ENCODE measurements at places on chromosomes 16 and 17. TPM values are rescaled to one million over a fixed set of nuclear protein-coding genes. Genes with fewer than 3 reads are reported as not detected.
A peak's percentile ranks its signal among the peaks of the same experiment; 100 is the strongest.

The KRT33A gene
- polyA plus RNA-seq = not detected

DNA sequence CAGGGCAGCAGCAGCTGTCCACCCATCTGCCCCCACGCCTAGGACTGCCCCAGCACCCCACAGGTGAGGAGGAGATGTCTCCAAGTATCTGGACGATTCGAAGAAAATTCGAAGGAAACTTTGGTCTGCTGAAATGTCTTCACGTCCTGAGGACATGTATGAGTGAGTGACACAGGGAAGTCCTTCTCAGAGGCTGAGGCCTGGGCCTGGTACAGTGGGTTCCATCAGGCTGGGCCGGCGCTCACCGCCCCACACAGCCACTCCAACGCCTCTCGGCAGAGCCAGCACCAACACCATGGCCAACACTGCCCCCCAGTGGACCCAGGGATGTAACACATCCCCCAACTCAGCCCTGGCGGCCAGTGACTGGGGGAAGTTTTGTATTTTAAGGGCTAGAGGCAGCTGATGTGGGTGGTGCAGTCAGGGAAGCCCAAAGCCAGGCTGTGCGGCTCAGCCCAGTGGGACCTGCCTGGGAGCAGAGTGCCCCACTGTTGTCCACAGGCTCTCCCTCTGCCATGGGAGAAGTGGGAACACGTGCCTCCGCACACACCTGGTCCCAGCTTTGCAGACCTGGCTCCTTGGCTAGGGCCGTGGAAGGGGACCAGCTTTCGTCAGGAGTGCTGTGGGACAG, 55.8 kb upstream of the FASN start:
- H3K4me3 ChIP-seq = no peak overlapping the region
- peak; percentile 55 for DNase-seq
- no peaks in the 10 kb centered on the region for H3K4me1 ChIP-seq
- H3K27ac ChIP-seq = no peak overlapping the region
- no peaks in the 10 kb centered on the region for H3K27me3 ChIP-seq

- no peak for DNase-seq
- no peaks in the 10 kb centered on the region for H3K4me1 ChIP-seq
- peaks cover 60% of the 10 kb centered on the region for H3K36me3 ChIP-seq
- H3K4me3 ChIP-seq = no peak overlapping the region
- no peak overlapping the region for H3K27ac ChIP-seq
These were observed 15.8 kb upstream of the CLEC18A start for GRCh38 chr16:69935278-69935711.

DNA sequence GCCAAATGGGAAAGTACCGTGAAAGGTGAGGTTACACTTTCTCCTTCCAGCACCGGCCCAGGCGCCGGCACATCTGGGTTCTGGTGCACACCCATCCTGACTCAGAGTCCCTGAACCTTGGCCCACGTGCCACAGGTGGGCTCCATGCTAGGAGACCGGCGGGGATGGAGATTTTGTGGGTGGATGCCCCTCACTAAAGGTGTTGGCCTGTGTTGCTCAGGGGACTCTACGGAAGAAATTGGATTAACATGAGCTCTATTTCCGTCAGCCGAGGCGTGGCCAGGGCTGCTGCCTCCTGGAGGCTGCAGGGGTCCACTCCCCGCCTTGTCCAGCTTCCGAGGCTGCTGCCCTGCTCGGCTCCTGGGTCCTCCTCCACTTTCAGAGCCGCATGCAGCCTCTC, 30.8 kb downstream of the FBXO31 start:
- no peak for DNase-seq
- no peak overlapping the region for H3K27ac ChIP-seq
- peaks cover 4% of the 10 kb centered on the region for H3K4me1 ChIP-seq
- no peak overlapping the region for H3K4me3 ChIP-seq

The TBC1D3E gene
- polyA plus RNA-seq = not detected

GRCh38 chr16:56518425-56518824, 1.4 kb downstream of the BBS2 start:
- H3K36me3 ChIP-seq = no peaks in the 10 kb centered on the region
- no peak overlapping the region for H3K4me3 ChIP-seq
- no peak overlapping the region for H3K27ac ChIP-seq

GRCh38 chr17:30922235-30923030, 688 bp downstream of the ADAP2 start:
- H3K4me1 ChIP-seq = peaks cover 5% of the 10 kb centered on the region
- DNase-seq = no peak
- peak overlapping the region; percentile 1 for H3K4me3 ChIP-seq
- H3K27me3 ChIP-seq = peaks cover 13% of the 10 kb centered on the region

DNA sequence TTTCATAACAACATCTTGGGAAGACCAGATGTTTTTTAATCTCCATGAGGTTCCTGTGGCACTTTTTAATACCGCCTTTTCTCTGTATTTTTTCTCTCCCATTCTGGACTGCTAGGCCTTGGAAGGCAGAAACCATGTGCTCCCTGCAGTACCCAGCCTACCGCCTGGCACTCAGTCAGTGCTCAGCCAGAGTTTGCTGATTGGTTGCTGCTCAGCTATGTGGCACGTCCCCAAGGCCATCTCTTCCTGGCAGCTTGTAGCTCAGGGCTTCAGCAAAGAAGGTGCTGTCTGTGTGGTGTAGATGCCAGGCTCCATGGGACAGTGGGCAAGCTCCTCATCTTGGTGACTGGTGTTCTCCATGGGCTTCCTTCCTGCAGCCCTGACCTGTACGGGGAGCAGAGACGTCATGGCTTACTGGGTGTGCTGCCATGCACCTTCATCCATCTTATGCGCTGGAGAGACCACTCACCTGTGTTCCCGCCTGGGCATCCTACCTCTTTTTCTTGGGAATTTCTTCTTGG, 86.7 kb downstream of the CLEC16A start:
- H3K4me3 ChIP-seq = no peak overlapping the region
- no peaks in the 10 kb centered on the region for H3K27me3 ChIP-seq
- DNase-seq = no peak
- peak overlapping the region; percentile 77 for H3K27ac ChIP-seq
- H3K36me3 ChIP-seq = peaks cover 22% of the 10 kb centered on the region

- H3K36me3 ChIP-seq = peaks cover 15% of the 10 kb centered on the region
- peak; percentile 94 for DNase-seq
- peak overlapping the region; percentile 71 for H3K27ac ChIP-seq
- peak overlapping the region; percentile 85 for H3K4me3 ChIP-seq
- peaks cover 8% of the 10 kb centered on the region for H3K4me1 ChIP-seq
- no peaks in the 10 kb centered on the region for H3K27me3 ChIP-seq
These were observed 1.5 kb upstream of the SRCAP start for GRCh38 chr16:30697264-30698138.

The CMTM3 gene
- 35.5 TPM for polyA plus RNA-seq

DNA sequence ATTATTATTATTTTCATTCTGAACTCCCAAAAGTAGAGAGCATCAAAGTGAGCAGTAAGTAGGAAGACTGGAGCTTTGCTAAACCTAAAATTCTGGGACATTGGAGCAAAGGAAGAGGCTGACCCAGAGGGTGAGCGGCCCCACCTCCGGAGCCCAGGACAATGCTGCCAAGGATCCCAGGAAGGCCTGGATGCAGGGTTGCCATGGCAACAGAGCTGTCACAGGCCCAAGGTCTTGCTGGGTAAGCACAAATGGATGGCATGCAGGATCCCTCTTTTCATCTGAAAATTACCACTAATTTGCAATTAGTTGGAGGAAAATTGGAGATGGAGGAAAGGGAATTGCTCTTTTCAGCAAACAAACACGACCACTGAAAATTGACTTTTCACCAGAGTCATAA, 457.9 kb upstream of the CDH5 start:
- peaks cover 21% of the 10 kb centered on the region for H3K27me3 ChIP-seq
- H3K4me1 ChIP-seq = no peaks in the 10 kb centered on the region
- DNase-seq = no peak
- H3K4me3 ChIP-seq = no peak overlapping the region
- H3K36me3 ChIP-seq = no peaks in the 10 kb centered on the region

The GNGT2 gene
- polyA plus RNA-seq = 0.65 TPM

GRCh38 chr16:82043680-82044584, 8.9 kb downstream of the HSD17B2 start:
- no peaks in the 10 kb centered on the region for H3K27me3 ChIP-seq
- peaks cover 14% of the 10 kb centered on the region for H3K4me1 ChIP-seq
- peak; percentile 75 for DNase-seq
- H3K36me3 ChIP-seq = no peaks in the 10 kb centered on the region

DNA sequence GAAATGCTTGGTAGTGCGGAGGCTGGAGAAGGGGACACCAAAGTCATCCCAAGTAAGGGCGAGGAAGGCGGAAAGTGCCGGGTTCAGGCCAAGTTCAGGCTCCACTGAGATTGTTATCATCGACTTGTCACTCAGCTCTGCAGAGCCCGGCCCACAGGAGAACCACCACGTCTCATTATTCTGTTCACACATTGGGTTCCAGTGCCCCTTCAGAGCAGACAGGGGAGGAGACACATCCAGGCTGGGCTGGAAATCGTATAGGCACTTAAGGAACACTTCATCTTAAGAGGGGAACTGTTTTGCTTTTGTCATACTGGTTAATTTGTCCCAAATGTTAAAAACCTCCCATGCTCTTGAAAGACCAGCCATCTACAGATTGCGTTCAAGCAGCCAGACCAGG, 118.3 kb upstream of the ADAMTS18 start:
- H3K27me3 ChIP-seq = no peaks in the 10 kb centered on the region
- H3K27ac ChIP-seq = no peak overlapping the region
- H3K4me3 ChIP-seq = no peak overlapping the region
- DNase-seq = no peak
- H3K4me1 ChIP-seq = no peaks in the 10 kb centered on the region

DNA sequence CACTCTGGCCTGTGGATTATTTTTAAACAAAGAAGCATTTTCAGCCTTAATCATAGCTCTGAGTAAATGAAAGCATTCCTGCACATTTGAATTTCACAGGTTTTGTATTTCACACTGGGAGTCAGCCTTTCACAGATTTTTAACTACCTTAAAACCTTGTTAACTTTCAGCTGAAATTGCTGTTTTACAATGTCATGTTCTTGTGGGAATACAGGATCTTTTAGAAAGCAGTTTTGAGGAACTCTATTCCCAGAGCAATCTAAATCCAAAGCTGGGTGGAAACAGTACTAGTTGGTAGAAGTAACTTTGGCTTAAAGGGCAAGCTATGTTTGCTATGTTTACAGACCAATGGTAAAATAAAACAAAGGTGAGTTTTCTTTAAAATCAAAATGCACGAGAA, 600.6 kb downstream of the KCNJ2 start:
- H3K27ac ChIP-seq = no peak overlapping the region
- H3K27me3 ChIP-seq = no peaks in the 10 kb centered on the region
- no peaks in the 10 kb centered on the region for H3K36me3 ChIP-seq
- H3K4me1 ChIP-seq = no peaks in the 10 kb centered on the region
- no peak overlapping the region for H3K4me3 ChIP-seq
- no peak for DNase-seq

DNA sequence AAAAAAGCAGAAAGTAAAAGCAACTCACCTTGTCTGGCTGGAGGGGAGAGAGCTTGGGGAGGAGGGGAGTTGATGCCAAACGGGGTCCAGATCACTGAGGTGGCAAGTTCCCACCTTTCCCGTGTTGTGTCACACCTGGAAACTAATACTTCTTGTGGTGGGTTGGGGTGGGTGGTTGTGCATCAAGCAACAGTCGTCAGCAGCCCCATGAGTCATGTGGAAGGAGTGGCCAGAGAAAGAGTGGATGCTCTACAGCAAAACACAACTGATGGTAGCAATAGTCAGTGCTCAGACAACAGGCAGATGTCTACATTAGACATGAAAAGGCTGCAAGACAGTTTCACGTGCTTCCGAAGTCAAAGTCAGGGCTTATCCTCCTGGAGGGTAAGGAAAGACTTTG, 35.4 kb downstream of the ARSG start:
- H3K27ac ChIP-seq = no peak overlapping the region
- 0 out of 2 replicates have a peak, but pooled peaks cover 2% of the 10 kb centered on the region for H3K27me3 ChIP-seq
- H3K4me3 ChIP-seq = no peak overlapping the region
- DNase-seq = peak; percentile 21
- H3K4me1 ChIP-seq = no peaks in the 10 kb centered on the region
- no peaks in the 10 kb centered on the region for H3K36me3 ChIP-seq

DNA sequence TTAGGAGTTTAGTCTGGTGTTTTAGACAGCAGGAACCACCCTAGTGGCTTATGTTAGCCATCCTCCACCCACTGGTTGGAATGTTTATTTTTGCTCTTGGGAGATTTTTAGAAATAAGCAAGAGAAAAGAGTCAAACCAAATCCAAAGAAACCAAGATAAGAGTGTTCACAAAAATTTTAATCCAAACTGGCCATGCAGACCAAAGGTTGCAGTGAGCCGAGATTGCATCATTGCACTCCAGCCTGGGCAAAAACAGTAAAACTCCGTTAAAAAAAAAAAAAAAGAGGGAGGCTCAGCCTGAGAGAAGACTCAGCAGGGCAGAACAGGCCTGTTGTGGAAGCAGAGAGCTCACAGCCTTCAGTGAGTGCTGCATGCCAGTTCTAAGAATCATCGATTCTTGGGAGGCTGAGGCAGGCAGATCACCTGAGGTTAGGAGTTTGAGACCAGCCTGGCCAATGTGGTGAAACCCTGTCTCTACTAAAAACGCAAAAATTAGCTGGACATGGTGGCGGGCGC, 12.2 kb upstream of the C16orf54 start:
- H3K4me1 ChIP-seq = no peaks in the 10 kb centered on the region
- DNase-seq = peak; percentile 77
- peaks cover 1% of the 10 kb centered on the region for H3K27me3 ChIP-seq
- H3K4me3 ChIP-seq = no peak overlapping the region
- H3K27ac ChIP-seq = peak overlapping the region; percentile 23

GRCh38 chr16:3050487-3050886, 4.1 kb downstream of the MMP25 start:
- H3K36me3 ChIP-seq = no peaks in the 10 kb centered on the region
- no peak overlapping the region for H3K4me3 ChIP-seq
- DNase-seq = no peak

DNA sequence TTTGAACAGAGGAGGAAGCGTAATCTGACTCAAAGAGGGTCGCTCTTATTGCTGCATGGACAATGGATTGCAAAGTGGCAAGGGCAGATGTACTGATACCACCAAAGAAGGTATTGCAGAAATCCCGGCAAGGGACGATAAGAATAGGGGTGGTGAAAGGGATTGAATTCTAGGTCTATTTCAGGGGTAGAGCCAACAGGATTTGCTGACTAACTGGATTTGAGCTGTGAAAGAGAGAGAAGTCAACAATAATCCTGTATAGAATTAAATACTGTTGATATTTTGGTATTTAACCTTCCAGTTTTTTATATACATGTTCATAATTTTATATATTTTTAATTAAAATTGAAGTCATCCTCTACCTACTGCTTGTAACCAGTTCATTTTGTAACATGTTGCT, 19.4 kb upstream of the ABCA3 start:
- H3K4me3 ChIP-seq = no peak overlapping the region
- no peaks in the 10 kb centered on the region for H3K4me1 ChIP-seq
- no peak for DNase-seq
- peaks cover 18% of the 10 kb centered on the region for H3K27me3 ChIP-seq

Measured in IMR-90 (cell line).